T47D (cell line): ENCODE measurements at places on chromosomes 2 and 18.

GRCh38 chr2:3293221-3293620, 84.4 kb downstream of the EIPR1 start:
- no peak for DNase-seq

DNA sequence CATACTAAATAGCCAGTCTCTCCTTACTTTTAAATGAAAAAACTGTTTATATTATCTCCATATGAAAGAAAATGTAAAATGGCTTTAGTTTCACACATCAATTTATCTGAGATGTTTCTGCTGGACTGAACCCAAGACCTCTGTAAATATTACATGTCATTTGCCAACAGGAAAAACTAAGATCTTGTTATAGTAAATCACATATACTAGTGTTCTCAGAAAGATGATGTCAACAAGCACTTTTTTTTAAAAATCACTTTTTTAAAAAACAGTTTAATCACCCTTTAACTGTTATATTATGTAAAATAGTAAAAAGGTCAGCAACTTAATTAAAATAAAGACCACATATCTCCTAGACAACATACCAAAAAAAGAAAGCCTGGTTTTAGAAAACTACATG, 46.3 kb downstream of the PTPN2 start:
- DNase-seq, result no peak

GRCh38 chr2:85704800-85705679, 10.9 kb downstream of the GNLY start:
- no peak for DNase-seq

- no peak for DNase-seq
Measured at GRCh38 chr18:23302851-23303527, 150.1 kb upstream of the RIOK3 start.

- no peak for DNase-seq
Measured at GRCh38 chr18:2983296-2983695, 29.6 kb downstream of the LPIN2 start.

- DNase-seq, result no peak
Measured at GRCh38 chr2:226600802-226601201, 198.8 kb downstream of the IRS1 start.

GRCh38 chr2:240931319-240931949, 25.3 kb downstream of the CROCC2 start:
- no peak for DNase-seq

DNA sequence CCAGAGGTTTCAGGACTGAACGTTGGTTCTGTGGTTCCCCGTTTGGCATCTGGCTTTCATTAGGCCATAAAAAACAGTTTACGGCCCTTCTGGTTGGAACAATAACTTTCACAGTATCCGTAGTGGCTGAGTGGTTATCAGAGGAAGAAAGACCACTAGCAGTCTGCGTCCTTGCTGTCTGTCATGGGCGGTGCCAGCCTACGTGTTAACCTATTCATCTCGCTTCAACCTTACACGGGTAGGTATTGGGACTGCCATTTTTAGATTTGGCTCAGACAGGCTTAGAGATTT, 42.6 kb upstream of the ROCK2 start:
- DNase-seq, result no peak

- DNase-seq, result no peak
Measured at GRCh38 chr2:100070078-100070477, 72.3 kb downstream of the AFF3 start.

DNA sequence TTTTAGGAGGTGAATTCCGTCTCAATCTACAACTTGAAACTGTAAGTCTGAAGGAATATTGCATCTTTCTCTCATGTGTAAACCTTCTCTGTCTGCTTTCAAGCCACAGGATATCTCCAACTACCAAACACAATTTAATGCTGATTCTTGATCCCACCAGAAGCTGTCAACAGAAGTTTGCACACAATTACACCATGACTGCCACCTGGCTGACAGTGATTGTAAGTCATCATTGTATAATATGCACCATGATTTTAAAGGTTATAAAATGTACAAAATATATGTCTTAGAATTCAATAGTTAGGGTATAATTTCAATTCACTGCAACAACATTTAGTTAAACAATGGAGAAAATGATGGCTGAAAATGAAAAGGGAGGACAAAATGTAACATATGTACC, 18.4 kb downstream of the PREPL start:
- no peak for DNase-seq

- no peak for DNase-seq
Measured at GRCh38 chr2:117603567-117603966, 210.9 kb upstream of the DDX18 start.

DNA sequence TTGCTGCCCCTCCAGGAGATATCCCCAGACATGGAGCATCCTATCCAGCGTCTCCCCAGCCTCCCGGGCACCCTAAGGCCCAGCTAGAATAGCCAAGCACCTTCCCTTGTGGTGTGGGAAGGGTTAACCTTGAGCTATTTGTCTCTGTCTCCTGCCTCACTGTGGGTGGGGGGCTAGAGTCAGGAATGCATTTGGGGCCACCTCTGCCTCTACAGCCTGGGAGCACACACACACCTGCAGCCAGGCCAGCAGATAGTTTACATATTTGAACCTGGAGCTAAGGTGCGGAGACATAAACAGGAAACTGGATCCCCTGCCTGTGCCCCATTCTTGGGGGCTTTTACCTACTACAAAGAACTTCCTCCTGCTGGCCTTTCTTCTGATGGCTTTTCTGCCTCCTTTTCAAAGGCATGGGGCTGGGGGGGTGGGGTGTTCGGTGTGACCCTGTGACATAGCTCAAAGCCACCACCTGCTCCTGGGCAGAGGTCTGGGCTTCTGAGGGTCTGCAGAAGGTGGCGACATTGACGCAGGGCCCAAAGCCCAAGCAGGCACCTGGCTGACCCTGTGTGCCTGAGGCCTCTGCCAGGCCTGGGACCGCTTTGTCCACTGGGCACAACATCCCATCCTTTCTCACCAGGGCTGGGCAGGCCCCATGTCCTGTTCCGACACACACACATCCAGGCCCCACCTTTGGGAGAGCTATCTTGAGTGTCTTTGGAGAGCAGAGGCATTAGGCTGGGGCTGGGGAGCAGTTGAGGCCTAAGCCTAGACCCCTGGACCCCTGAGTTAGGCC, 34.2 kb downstream of the EMX1 start:
- DNase-seq, result no peak

DNA sequence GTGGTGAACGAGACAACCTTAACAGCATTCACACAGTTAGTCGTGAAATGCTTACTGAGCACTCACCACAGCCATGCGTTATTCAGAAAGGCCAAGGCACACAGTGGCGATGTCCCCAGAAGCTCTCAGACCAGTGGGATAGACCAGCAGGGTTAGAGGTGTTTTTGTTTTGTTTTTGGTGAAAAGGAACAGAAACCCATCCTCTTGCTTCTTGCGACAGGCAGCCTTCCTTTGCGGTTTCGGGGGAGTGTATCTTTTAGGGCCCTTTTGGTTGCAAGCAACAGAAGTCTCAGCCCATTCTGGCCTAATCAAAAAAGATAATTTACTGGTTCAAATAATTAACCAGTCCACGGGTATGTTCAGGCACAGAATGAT, 4.7 kb downstream of the GNLY start:
- DNase-seq, result no peak

DNA sequence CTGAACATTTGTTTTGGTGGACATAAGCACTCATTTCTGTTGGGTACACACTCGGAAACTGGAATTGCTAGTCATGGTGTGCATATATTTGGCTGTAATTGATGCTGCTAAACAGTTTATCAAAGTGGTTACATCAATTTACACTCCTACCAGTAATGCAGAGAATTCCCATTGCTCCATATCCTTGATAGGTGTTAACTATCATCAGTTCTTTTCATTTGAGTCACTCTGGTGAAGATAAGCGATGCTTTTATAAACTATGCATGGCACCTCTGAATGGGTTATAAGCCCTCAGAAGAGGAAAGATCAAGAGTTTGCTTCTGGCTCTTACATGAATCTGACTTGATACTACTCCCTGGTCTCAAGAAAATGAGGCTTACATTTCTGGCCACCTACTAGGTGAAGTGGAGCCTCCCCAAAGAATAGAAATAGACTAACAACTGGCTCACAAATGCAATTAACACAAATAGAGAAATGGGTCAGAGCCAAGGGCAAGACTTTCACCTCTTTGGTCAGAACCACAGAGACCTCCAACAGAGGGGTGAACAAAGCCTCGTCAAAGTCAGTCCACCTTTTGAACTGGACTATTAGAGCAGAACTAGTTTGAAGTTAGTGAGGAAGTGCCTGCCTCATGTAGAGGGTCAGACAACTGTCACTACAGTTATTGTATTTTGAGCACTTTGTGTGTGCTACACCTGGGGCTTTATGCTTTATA, 15.0 kb upstream of the STK17B start:
- no peak for DNase-seq

GRCh38 chr2:24912523-24912922, 7.5 kb downstream of the ADCY3 start:
- no peak for DNase-seq

- DNase-seq, result no peak
Measured at GRCh38 chr2:86783615-86784339, 6.9 kb downstream of the CD8A start.

- DNase-seq, result peak; percentile 50
Measured at GRCh38 chr18:44341759-44342158, 338.9 kb upstream of the SETBP1 start.

- no peak for DNase-seq
Measured at GRCh38 chr2:67309281-67309680, 87.9 kb upstream of the ETAA1 start.

GRCh38 chr2:155689791-155690190, 642.7 kb downstream of the NR4A2 start:
- no peak for DNase-seq

- no peak for DNase-seq
Measured at GRCh38 chr2:236044191-236044590, 124.0 kb downstream of the GBX2 start.

DNA sequence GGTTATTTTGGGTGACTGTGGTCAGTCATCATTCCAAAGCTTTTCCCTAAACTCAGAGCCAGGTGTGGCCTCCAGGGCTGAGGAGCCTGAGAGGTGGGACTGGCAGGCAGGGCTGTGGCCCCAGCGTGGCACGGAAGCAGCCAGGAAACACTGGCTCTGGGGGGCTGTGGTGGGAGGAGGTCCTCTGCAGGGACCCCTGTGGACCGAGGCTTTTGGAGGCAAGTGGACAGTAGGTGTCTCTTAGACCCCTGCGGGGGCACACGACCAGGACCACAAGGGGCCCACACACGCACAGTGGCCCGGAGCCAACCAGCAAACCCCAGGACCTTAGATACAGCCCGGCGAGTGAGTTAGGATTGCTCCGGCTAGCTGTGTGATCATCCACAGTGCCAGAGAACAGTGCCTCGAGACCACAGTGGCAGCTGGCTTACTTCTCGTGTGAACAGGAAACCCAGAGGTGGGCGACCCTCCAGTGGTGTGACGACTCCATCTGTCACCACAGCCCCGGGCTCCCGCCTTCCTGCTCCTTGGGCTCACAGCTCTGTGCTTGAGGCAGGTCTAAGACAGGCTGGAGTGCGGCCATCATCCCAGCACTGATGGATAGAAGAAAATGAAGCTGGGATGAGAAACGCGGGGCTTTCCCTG, 1.6 kb upstream of the RTP5 start:
- no peak for DNase-seq

DNA sequence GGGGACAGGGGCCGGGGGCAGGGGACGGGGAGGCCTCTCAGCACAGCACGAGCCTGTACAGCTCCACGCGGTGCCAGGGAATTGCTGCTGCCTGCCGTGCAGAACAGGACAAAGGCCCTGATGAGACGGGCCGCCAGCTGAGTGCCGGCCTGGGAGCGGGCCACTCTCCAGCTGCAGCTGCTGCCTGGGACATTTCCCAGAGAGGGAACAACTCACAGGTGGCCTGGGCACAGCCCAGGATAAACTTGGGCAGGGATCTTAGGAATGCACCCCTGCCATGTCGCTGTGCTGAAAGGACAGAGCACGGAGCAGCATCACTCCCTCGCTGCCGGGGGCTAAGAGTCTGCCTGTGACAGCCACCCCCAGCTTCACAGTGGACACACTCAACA, 38.8 kb downstream of the CENPO start:
- DNase-seq, result no peak

GRCh38 chr2:230713331-230714135, 891 bp downstream of the CAB39 start:
- no peak for DNase-seq

DNA sequence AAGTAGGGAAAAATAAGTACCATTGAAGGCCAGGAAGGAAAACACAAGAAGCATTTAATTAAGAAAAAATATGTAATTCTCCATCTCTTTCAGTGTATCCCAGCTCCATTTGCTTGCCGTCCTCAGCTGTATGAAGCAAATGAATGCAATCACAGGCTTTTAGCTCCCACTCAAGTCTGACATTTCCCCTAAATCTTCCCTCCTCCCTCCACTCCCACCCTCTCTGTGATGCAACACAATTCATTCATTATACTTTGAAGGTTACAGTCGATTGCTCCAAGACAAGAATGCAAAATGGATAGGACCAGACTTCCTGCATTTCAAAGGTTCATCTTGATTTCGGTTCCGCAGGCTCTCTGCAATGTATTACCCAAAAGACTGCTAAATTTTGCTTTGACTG, 172.7 kb upstream of the SERPINE2 start:
- no peak for DNase-seq

GRCh38 chr2:150476286-150476685, 11.2 kb downstream of the RND3 start:
- DNase-seq, result no peak
